GM03348 (cell line): ENCODE measurements at places on chromosomes 2 and 18.

DNA sequence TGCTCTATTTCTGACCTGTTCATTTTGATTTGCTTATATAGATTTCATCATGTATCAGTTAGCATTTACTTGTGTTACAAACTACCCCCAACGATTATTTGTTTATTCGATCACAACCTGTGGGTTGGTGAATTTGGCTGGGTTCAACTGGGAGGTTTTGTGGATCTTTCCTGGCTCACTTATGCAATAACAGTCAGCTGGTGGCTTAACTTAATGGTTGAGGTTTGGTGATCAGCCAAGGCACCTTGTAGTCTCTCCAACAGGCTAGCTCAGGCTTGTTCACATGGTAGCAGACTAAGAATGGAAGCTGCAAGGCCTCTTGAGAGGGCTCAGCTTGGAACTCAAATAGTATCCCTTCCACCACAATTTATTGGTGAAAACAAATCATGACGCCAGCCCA lies 5.4 kb upstream of the PUM2 start:
- DNase-seq = peak; percentile 37

GRCh38 chr2:209441541-209441940 lies 17.7 kb downstream of the MAP2 start:
- DNase-seq = no peak

- DNase-seq = no peak
These were observed 10.2 kb downstream of the RAB10 start for GRCh38 chr2:26043862-26044696.

DNA sequence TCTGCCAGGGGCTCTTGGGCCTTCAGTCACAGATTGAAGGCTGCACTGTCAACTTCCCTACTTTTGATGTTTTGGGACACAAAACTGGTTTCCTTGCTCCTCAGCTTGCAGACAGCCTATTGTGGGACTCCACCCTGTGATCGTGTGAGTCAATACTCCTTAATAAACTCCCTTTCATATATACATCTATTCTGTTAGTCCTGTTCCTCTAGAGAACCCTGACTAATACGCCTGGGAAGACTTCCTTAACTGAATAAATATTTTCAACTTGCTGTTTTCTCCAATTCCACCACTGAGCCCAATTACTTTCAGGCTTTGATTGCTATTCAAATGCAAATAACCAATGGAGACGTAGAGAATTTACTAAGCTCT lies 61.4 kb upstream of the CCDC195 start:
- no peak for DNase-seq

GRCh38 chr2:184599054-184599871 lies 934 bp downstream of the ZNF804A start:
- no peak for DNase-seq

DNA sequence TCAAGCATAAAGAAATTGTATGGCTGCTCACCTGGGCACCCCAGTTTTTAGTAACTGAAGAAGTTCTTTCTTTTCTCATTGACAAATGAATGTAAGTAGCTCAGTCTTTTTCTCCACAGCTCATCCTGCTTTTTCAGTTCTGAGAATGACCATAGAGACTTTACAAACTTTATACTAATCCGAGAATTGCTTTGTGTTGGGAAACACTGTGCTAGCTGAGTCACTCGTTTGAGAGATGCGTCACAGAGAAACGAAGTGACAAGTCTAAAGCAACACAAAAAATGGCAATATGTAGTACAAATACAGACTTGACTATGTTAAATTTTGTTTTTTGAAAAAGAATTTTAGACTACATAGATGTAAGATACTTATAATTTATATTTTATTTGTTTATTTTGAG lies 9.0 kb downstream of the LRRTM4 start:
- DNase-seq = no peak

DNA sequence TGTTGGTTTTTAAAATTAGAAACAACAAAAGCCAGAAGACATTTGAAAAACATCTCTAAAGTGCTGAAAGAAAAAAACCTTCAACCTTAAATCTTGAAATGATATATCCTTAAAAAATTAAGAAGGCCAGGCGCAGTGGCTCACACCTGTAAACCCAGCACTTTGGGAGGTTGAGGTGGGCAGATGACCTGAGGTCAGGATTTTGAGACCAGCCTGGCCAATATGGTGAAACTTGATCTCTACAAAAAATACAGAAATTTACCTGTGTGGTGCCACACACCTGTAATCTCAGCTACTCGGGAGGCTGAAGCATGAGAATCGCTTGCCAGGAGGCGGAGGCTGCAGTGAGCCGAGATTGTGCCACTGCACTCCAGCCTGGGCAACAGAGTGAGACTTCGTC lies 87.7 kb upstream of the SIX2 start:
- DNase-seq = no peak

- DNase-seq = no peak
These were observed 225.0 kb upstream of the DOK6 start for GRCh38 chr18:69175681-69176080.

- DNase-seq = no peak
These were observed 46.6 kb downstream of the HS6ST1 start for GRCh38 chr2:128271911-128272600.

- DNase-seq = no peak
These were observed 165.9 kb upstream of the CREB1 start for GRCh38 chr2:207363761-207364290.

GRCh38 chr2:233082222-233082930 lies 22.2 kb downstream of the INPP5D start:
- no peak for DNase-seq

GRCh38 chr2:96507957-96508520 lies 2.9 kb upstream of the NEURL3 start:
- peak; percentile 93 for DNase-seq

DNA sequence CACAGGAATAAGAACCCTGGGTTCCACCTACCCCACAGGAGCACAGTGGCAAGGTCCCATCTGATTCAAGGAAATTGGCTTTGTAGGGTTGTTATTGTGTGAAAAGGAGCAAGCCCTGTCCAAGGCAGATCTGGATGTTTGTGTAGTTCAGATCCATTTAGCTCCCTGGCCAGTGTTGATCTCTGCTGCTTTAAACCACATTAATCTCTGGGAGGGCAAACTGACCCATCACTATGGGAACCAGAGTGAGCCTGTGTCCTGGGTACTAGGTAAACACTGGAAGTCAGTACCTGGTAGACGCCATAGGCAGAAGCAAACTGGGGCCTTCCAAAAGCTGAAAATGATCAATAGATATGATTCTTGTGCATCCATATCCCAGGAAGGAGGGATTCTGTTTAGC lies 271.5 kb upstream of the EPAS1 start:
- no peak for DNase-seq

DNA sequence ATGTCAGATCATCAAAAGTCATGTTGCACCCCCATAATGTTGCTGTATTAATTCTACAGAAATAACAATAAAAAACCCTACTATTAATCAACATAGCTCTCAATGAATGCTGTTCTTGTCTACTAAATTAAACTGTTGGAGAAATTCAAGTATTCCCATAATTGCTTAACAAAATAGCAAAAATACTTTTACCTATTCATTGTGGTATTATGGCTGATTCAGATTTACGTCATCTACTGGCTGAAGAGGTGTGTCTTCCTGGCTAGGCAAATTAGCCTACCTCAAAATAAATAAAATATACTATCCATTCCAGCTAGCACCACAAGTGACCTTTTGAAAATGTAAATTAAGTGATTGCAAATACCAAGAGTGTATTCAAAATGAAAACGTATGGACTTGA lies 249.4 kb downstream of the MEIS1 start:
- no peak for DNase-seq

DNA sequence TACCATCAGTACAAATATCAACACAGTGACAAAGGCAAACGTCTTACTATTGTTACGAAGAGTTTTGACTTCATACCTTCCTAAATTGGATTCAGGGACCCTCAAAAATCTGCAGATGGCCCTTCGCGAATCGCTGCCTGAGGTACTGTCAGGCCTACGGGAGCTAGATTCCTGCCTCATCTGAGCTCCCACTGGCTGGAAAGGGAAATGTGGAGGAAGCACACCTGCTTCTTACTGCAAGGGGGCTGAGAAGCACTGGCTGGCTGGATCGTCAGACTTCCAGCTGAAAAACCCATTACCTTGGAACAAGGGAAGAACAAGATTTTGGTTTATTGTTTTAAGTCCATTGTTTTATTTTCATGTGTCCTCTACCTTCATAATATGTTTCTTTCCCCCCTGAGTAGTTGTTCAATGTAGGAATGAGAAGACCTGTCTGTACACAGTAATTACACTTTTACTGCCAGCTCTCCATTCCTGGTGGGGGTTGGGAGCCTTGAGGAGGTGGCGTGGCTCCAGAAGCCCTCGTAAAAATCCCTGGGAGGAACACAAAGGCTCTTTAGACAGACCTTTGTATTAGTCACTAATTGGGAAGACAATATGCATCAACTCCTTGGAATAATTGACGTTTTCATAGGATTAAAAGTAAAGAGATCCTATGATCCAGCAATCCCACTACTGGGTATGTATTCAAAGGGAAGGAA lies 124.1 kb upstream of the NOSTRIN start:
- DNase-seq = no peak

GRCh38 chr18:74587441-74587840 lies 10.2 kb upstream of the ZNF407 start:
- DNase-seq = no peak

- DNase-seq = no peak
These were observed 36.8 kb downstream of the NPAS2 start for GRCh38 chr2:100856732-100857131.

DNA sequence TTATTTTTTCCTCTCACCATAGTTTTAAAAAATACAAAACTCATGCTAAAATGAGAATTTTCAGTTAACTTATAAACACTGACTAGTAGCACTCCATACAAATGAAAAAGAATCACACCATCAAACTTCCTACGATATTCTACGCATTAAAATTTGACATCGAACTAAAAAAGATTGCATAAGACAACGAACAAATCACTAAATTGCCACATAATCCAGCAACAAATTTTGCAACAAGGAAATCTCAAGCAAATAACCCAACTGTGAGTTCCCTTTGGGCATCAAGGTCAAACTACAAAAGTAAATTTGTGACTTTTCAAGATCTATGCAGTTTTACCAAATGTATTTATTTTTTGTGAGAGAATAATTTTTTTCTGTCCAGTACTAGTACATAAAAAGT lies 1.5 kb downstream of the MAP3K2 start:
- no peak for DNase-seq

- peak; percentile 33 for DNase-seq
These were observed 639 bp downstream of the MRO start for GRCh38 chr18:50819027-50819727.

GRCh38 chr2:31322371-31322770 lies 88.4 kb downstream of the EHD3 start:
- DNase-seq = no peak

- DNase-seq = no peak
These were observed 24.3 kb downstream of the ASAP2 start for GRCh38 chr2:9230881-9231280.

DNA sequence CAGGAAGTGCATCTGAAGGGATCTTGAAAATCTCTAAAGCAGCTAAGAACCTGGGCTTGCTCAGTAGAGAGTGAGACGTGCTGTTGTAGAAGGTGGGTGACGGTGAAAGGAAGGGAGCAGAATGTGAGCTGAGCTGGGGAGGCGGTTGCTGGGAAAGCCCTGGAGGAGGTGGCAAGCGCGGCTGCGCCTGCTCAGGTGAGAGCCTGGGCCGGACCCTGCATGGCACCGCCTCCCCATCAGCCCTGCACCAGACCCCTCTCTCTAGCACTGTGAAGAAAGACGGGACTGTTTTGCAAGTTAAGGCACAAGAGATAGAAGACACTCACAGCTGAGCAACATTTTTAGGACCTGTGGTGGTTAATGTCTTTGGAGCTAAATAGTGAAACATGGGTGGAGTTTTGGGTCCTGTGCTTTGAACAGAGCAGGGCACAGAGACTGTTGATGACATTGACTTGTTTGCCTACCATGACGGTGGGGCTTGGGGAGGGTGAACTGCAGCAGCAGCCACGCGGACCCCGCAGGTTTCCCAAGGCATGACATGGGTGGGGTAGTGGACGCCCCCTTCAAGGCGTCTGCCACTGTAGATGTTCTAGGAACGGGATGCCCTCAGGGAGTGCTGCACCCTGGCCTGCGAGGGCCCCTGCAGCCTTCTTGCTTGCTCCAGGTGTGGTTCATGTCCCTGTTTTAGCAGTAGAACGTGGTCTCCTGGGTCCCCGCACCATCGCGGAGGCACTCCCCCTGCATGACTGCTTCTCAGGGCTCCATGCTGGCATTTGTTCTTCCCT lies 245.3 kb downstream of the TSN start:
- DNase-seq = no peak

- no peak for DNase-seq
These were observed 73.0 kb upstream of the NOSTRIN start for GRCh38 chr2:168729455-168729854.

DNA sequence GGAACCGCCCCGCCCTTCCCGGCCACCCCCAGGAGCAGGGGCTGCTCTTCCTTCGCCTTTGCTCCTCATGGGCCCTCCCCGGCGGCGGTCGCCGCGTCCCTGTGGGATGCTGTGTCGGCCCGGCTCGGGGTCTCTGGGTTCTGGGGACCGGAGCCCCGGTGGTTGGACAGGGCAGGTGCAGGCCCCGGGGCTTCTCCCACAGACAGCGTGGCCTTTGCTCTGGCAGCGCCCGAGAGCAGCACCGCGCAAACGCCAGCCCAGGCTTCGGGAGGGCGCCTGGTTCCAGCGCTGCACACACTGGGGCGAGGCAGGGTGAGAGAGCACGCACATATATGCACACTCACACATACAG lies 9.0 kb upstream of the KCNG2 start:
- no peak for DNase-seq

DNA sequence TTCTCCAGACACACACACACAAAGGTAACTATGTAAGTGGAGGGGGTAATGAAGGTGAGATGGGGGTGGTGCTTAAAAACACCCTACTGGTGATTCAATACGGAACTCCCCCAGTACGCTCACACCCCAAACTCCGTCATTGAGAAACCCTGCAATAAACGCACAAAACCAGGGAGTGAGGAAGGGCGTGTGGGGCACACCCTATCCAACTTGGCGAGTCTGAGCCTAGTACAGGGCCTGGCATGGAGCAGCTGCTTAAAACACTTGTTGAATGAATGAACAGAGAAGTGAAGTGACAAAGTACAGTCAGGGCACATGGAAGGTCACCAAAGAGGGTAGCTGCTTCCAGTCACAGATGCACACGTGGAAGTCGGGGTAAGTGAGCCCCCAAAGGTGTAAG lies 146.8 kb upstream of the SMAD2 start:
- DNase-seq = no peak

GRCh38 chr18:21444465-21445212 lies 155.9 kb downstream of the ESCO1 start:
- peak; percentile 67 for DNase-seq

DNA sequence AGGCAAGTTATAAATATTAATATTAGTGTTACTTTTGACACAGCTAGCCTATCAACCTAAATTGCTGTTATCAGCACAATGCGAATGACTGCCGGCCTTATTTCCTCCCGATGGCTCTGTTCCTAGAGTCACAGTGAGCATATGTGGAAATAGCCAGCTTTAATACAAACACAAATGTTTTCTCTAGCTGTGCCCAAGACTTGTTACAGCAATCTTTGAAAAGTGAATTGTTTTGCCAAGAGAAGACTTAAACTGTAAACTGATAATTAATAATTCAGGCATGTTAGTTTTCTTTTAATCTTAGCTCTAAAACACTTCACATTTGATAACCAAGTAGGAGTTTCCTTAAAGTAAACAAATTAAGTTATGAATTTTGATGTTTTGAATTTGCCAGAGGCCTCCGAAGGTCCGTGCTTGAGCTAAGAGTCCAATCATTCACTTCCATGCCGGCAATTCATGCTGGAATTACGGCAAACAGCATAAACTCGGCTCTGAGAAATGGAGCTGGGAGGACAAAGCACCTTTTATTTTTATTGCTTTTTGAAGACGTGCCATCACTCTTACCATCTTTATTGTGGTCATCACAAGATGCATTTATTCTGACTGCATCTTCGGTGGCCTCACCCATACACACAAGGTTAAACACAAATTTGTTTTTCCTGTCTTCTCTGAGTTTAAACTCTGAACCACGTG lies 184.5 kb upstream of the CWC22 start:
- peak; percentile 9 for DNase-seq
